ENCODE measurements at places on chromosomes 16 and 17.
A peak's percentile ranks its signal among the peaks of the same experiment; 100 is the strongest.

- DNase-seq = no peak
Measured at GRCh38 chr17:38906460-38907228, 18.8 kb upstream of the LASP1NB start.

DNA sequence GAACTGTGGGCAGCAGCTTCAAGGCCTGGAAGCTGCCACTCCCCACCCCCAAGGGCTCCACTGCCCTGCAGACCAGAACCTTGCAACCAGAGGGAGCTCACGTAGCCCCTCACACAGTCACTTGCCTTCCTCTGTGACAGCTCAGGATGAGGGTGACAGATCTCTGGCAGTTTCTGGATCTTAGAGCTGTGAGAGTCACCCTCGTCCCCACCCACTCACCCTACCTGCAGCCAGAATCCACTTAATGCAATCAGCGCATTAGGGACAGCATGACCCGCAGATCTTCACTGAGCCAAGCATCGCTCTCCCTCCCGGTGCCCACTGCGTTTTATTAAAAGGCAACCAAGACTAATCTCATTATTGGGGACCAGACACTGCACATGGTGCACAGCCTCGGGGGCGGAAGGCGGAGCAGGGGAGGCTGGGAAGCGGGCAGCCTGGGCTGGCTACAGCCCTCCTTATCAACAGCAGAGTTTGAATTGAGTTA lies 3.5 kb downstream of the CYB561 start:
- no peak for DNase-seq

GRCh38 chr16:73408716-73409115 lies 360.8 kb upstream of the ZFHX3 start:
- DNase-seq = no peak

DNA sequence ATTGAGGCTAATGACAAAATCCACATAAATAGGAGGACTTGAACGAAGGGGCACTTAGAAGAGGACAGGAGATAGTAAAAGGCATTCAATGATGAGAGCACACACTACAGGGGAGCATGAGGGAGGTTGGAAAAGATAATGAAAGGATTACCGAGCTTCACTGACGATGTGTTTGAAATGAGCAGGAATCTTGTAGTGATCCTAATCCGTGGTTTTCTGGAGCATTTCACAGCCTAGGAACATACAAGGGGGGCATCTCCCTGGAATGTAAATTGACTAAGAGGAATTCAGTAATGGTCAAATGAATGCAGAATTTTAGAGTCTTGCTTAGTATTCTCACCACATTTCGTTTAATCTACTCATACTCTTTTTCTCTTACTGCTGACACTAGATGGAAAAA lies 5.2 kb downstream of the ATMIN start:
- peak; percentile 46 for DNase-seq

GRCh38 chr17:59763861-59764260 lies 56.4 kb downstream of the VMP1 start:
- peak; percentile 89 for DNase-seq

- DNase-seq = no peak
Measured at GRCh38 chr16:630249-630814, 453 bp upstream of the WFIKKN1 start.

- DNase-seq = no peak
Measured at GRCh38 chr17:78709119-78709681, 72.9 kb downstream of the CYTH1 start.

GRCh38 chr17:41284043-41284442 lies 8.5 kb downstream of the KRTAP9-7 start:
- peak; percentile 93 for DNase-seq

GRCh38 chr17:81125573-81126081 lies 39.7 kb upstream of the PVALEF start:
- DNase-seq = no peak

DNA sequence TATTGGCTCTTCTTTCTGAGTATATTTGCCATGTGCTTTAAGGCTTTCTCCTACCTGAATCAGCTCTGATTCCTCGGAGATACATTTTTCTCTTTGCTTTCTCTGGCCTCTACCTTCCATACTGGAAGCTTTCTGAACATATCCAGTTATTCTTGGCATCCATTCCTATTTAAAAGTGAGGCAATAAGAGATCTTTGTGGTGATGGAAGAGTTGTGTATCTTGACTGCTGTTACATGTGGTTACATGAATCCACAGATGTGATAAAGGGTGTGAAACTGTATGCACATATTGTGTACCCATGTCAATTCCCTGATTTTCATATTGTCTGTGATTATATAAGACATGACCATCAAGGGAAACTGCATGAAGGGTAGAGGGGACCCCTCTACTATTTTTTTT lies 24.4 kb downstream of the UBE2O start:
- no peak for DNase-seq

DNA sequence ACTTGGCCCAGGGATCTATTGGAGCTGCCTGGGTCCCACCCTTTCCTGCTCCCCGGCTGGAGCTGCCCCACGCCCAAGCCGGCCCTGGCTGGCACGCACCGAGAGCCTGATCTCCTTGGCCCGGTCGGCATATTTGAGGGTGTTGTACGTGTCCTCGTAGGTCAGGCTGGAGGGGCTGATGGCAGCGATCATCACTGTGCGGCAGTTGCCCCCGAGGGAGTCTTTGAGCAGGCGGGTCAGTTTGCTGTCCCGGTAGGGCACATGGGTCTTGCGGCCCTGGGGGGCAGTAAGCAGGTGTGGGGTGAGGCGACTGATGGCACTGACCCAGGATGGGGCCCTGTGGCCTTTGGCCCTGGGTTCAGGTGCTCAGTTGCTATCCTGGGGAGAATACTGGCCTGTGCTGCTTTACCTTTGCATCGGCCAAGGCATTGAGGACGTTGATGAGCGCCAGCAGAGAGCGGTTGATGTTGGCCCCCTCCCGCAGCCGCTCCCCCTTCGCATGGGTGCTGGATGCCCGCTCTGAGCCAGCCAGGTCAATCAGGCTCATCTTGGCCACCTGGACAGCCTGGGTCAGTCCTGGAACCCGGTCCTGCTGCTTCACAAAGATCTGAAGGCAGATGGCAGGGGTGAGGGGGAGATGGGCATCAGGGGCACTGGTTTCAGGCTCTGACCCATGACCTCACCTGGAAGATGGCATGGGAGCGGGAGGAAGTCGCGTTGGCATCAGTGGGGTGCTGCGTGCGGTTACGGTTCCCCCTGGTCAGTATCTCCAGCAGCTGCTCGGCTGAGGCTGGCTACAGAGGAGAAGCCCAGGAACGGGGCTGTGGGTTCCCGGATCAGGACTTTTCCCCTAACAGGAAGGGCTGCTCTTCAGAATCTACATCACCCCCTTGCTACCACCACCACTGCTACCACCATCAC lies 13.5 kb downstream of the KIF18B start:
- DNase-seq = no peak

GRCh38 chr17:45246861-45247428 lies 14.9 kb downstream of the SPATA32 start:
- DNase-seq = no peak

- no peak for DNase-seq
Measured at GRCh38 chr16:62021161-62021581, 15.1 kb downstream of the CDH8 start.

- DNase-seq = no peak
Measured at GRCh38 chr16:73205153-73205886, 157.4 kb upstream of the ZFHX3 start.

DNA sequence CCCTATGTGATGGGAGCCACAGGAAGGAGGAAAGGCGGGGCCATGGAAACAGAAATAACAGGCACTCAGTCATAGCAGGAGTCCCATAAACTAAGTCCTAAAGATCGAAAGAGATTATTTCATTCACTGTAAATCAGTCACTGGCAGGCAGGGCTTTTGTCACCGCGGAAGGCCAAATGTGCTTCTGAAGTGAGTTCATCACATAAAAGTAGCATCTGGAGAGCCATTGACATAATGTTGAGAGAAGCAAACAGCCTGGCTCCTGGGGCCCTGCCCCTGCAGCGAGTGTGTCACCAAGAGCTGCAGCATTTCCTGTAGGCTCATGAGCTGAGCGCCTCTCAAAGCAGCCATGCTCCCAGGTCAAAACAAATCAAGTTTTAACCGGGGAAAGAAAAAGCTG lies 476.2 kb downstream of the HAPSTR1 start:
- DNase-seq = no peak

DNA sequence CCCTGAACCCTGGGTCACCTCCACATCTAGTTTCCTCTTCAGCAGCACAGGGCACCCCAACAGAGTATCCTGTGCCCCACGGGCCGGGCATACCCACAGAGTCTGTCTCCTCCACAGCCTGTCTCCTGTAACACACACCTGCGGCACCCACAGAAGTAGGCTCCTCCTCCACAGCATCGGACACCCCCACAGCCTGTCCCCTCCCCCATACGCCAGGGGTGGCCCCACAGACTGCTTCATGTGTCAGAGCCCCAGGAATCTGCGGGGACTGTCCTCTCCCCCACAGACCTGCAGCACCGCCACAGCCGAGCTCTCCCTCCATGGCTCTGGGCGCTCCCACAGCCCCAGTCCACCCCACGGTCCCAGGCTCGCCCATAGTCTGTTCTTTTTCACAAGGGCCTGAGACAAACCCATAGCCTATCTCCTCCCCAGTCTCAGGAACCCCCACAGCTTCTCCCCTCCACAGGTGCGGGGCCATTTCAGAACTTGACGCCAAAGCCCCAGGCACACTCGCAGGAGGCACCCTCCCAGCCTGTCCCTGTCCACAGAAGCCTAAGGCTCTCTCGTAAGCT lies 1.4 kb downstream of the KIAA0753 start:
- DNase-seq = no peak

DNA sequence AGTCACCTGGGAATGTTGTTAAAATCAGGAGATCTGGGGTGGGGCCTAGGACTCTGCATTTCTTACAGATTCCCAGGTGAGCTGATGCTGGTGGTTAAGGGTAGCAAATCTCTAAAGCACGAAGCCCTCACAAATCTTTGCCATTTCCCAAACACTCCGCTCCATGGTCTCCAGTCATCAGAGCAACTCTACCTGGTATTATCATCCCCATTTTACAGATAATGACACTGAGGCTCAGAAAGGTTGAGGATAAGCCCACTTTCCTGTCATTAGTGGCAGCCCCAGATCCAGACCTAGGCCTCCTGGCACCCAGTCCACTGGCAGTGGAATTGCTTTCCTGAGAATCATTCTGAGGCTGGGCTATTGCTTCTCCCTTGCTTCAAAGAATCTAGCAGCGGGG lies 8.7 kb downstream of the SLC46A1 start:
- DNase-seq = no peak
